WERI-Rb-1 (cell line): ENCODE measurements at places on chromosomes 3 and 15.

- DNase-seq: no peak
These were observed 551.6 kb downstream of the ZIC1 start for GRCh38 chr3:147960786-147961185.

GRCh38 chr3:12750223-12750622 lies 8.8 kb downstream of the TMEM40 start:
- DNase-seq: no peak

DNA sequence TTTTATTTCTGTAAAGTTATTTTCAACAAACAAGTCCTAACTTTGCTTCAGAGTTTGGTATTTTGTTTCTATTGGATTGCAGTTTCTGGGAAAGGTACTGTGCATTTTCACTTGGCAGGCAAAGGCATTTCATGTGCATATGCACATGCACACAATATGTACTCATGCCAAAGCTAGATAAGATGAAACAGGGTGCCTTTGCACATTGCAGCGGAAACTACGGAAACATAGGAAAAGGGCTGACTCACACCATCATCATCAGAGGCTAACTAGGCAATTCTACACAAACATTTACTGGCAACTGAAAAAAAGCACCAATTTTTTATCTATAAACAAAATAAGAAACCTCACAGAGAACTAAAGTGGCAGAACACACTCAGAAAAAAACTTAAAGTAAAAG lies 550.6 kb upstream of the NECTIN3 start:
- no peak for DNase-seq

- no peak for DNase-seq
These were observed 62.6 kb downstream of the CHCHD6 start for GRCh38 chr3:126766653-126767052.

- no peak for DNase-seq
These were observed 25.9 kb upstream of the ADAMTS7 start for GRCh38 chr15:78837131-78837530.
